ENCODE measurements at places on chromosomes 7 and 10. TPM values are rescaled to one million over a fixed set of nuclear protein-coding genes. Genes with fewer than 3 reads are reported as not detected.
A peak's percentile ranks its signal among the peaks of the same experiment; 100 is the strongest.

The MRPS16 gene
- 65.8 TPM for total RNA-seq

The SPDYE11 gene
- total RNA-seq, result 0.06 TPM

DNA sequence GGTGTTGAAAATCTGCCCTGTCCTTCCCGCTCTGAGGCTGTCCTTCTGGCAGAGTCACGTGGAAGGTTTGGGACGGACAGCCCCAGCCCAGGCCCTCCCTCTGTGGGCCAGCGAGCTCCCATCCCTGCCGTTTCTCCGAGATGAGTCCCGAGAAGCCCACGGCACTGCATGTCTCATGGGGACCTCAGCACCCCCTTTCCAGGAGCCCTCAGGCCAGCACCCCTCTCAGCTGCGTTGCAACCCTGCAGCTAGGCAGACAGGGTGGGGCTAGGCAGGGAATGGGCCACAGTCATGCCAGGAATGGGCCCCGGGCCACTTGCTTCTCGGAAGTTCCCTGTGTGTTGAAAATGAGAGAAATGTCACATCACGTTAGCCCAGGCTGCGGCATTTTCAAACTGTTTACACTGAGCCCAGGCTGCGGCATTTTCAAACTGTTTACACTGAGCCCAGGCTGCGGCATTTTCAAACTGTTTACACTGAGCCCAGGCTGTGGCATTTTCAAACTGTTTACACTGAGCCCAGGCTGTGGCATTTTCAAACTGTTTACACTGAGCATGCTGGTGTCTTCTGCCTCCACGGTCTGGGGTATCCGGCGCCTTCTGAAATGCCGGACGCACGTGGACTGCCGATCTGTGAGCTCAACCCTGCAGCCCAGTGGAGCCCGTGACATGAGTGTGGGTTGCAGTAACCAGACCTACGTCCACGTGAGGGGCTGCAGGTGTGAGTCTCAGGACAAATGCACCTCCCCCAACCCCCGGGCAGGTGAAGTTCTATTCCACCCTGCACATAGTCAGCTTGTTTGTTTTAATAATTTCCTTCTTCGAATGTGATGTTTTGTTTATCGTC, 42.6 kb downstream of the FAM20C start:
- H3K4me1 ChIP-seq, result peaks cover 60% of the 10 kb centered on the region
- H3K27ac ChIP-seq, result no peak overlapping the region
- H3K4me3 ChIP-seq, result no peak overlapping the region
- no peak for DNase-seq
- H3K36me3 ChIP-seq, result peaks cover 66% of the 10 kb centered on the region

GRCh38 chr7:30755384-30756154, 3.6 kb downstream of the INMT start:
- H3K27ac ChIP-seq, result peak overlapping the region; percentile 61
- no peak overlapping the region for H3K4me3 ChIP-seq
- no peaks in the 10 kb centered on the region for H3K27me3 ChIP-seq
- H3K4me1 ChIP-seq, result peaks cover 42% of the 10 kb centered on the region

GRCh38 chr10:88190123-88190522, 326.7 kb downstream of the PTEN start:
- no peak overlapping the region for H3K27ac ChIP-seq
- no peak overlapping the region for H3K4me3 ChIP-seq
- DNase-seq, result no peak
- H3K36me3 ChIP-seq, result no peaks in the 10 kb centered on the region
- H3K27me3 ChIP-seq, result no peaks in the 10 kb centered on the region
- peaks cover 4% of the 10 kb centered on the region for H3K4me1 ChIP-seq

GRCh38 chr10:71239131-71239915, 27.0 kb downstream of the UNC5B start:
- H3K36me3 ChIP-seq, result no peaks in the 10 kb centered on the region
- peaks cover 76% of the 10 kb centered on the region for H3K4me1 ChIP-seq
- no peak overlapping the region for H3K27ac ChIP-seq
- no peaks in the 10 kb centered on the region for H3K27me3 ChIP-seq
- DNase-seq, result no peak
- H3K4me3 ChIP-seq, result no peak overlapping the region
